ENCODE measurements at places on chromosomes 2 and 18. TPM values are rescaled to one million over a fixed set of nuclear protein-coding genes. Genes with fewer than 3 reads are reported as not detected.

UGT1A8 gene
- 2.8 TPM for polyA plus RNA-seq

COL4A4 gene
- 0.10 TPM for polyA plus RNA-seq

SOX11 gene
- not detected for polyA plus RNA-seq

CCL20 gene
- polyA plus RNA-seq, result 56.3 TPM

NOL4 gene
- polyA plus RNA-seq, result not detected

DSG2 gene
- 5.8 TPM for polyA plus RNA-seq

SLC14A1 gene
- polyA plus RNA-seq, result 0.44 TPM

NRP2 gene
- polyA plus RNA-seq, result 6.9 TPM

ABCB11 gene
- polyA plus RNA-seq, result 0.01 TPM

NMUR1 gene
- polyA plus RNA-seq, result 0.47 TPM

REEP1 gene
- 2.6 TPM for polyA plus RNA-seq

FBXO48 gene
- 0.61 TPM for polyA plus RNA-seq

Measured in esophagus (tissue), 2 donors.